ENCODE measurements at places on chromosomes 5 and 9.
A peak's percentile ranks its signal among the peaks of the same experiment; 100 is the strongest.

GRCh38 chr9:69376651-69377050 is 51.6 kb downstream of the ENTREP1 start:
- no peak for DNase-seq

DNA sequence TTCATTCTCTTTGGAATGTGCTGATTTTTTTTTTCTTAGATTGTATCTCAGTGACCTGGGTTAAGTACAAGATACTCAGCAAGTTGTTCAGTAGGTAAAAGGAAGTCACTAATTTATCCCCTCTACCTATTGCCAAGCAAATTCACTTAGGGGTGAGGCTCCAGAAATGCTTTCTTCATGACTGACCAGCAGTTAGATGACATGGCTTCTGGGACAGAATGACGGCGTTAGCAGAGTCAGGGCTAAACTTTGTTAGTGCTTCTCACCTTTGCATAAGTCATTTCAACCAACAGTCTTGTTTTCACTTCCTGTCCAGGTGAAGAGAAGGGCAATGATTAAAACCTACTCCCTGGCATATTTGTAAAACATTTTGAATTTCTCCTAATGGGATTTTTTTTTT is 20.2 kb upstream of the MTAP start:
- DNase-seq, result no peak

DNA sequence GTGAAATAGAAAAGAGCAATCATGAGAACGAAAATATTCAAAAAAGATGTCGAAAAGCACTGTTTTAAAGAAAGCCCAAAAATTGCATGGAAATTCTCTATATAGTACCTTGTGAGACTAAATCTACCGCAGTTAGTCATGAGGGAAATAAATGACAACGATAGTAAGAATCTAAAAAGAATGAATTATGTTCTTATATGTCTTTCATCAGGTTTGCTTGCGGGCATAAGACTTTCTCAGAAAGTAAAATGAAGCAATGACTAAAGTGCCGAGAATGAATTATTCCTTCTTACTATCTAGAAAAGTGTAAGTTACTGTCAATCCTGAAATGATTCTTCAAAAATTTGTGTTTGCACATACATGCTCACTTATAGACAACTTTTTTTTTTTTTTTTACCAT is 26.4 kb downstream of the PTPRD start:
- DNase-seq, result no peak

- peak; percentile 20 for DNase-seq
Measured at GRCh38 chr9:93893899-93894690, 61.1 kb downstream of the BARX1 start.

GRCh38 chr5:74130155-74130897 is 504.3 kb downstream of the ARHGEF28 start:
- DNase-seq, result peak; percentile 96

- DNase-seq, result no peak
Measured at GRCh38 chr5:158877124-158877581, 222.6 kb downstream of the EBF1 start.

DNA sequence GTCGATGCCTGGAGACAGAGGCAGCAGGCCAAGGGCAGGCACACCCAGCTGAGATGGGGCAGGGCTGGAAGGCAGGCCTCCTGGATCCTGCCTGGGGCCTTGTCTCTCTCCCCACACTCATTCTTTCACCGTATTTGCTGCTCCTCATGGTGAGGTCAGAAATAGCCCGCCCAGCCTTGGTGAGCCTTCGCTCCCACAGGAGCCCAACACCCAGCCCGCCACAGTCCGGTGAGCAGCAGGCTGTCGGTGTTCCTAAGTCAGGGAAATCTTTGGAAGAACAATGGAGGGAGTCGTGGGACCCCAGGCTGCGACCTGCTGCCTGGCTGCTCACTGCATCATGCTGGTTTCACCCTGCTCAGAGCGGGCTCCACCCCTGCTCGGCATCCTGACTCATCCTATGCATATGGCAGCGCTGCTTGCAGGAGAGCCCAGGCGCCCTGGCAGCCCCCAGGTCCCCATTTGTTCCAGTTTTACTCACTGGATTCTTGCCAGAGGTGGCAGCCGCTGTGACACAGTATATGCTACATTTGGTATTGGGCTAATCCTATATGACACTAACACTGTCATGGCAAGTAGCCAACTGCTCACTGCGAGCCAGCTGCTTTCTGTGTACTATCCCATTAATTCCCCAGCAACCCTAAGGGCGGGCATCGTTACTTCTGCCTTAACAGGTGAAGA is 53.2 kb upstream of the NCS1 start:
- DNase-seq, result peak; percentile 84

DNA sequence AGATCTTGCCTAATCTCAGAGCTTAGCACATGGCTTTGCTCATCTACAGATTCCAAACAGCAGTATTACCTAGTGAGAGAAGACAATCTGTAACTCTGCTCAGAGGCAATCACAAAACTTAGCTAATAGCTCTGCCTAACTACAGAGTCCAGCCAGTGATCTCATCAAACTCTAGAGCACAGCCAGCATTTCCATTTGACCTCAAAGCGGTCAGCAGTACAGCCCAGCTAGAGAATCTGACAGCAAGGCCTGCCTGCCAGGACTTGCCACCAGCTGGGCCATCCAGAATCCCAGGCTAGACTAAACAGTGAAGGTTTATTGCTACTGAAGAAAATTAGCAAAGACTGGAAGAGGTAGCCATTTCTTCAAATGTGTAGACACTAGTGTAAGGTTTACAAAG is 217.9 kb upstream of the VLDLR start:
- no peak for DNase-seq

DNA sequence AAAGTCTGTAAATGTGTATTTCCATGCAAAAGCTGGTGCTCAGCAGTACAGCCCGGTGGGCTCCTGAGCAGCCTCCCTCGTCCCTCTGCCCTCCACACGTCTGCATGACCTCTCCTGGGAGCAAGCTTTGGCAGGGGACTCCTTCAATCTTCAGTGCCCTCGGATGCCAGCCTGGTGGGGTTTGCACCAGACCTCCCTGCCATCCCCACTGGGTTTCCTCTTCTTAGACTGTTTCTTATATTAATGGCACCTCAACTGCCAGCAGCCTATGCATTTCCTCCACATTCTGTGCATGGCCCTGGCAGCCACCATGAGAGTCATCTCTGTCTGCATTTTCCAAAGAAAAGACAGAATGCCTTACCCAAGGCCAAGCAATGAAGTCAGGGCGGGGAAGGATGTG is 108.4 kb downstream of the ROR2 start:
- no peak for DNase-seq

DNA sequence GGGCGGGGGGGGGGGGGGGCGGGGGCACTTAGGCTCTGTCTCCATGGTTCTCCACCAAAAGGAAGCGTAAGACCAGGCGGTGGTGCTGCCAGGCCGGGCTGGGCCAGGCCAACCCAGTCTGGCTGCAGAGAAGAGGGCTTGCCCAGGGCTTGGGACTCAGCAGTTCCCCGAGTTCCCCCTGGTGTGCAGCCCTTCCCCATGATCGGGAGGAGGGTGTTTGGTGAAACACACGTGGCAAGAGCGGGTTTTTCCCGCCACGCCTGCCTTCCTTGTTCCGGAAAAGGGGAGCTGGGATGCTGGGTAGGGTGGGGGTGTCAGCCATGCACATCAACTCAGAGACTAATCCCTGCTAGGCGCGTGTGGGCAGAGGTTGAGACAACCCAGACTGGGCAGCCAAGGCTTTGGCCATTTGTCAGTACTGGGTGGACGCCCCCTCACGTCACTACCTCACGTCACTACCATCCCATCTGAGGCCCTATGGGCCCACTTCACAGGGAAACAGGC is 32.9 kb downstream of the PRRX2 start:
- no peak for DNase-seq

DNA sequence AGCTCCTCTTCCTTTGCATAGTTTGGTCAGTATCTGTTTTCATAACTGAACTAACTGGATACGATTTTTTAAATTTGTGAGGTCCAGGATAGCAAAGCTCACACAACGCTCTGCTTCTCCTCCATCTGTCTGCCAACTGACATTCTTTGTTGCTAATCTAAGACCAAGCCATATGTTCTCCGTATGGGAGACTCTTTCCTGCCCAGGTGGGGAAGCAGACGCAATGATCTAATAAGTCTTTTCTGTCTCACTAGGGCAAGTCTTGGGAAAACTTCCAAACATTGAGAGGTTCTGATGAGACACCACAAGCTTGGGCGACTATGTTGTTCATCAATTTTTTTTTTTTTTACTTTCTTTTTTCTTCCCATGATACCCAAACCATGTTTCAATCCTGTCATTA is 558.5 kb downstream of the EFNA5 start:
- DNase-seq, result peak; percentile 40

- DNase-seq, result peak; percentile 85
Measured at GRCh38 chr9:133777068-133777791, 39.1 kb upstream of the SARDH start.

- no peak for DNase-seq
Measured at GRCh38 chr5:77444356-77444755, 47.8 kb downstream of the WDR41 start.
